ENCODE measurements at places on chromosomes 6 and 20.
A peak's percentile ranks its signal among the peaks of the same experiment; 100 is the strongest.

GRCh38 chr6:14381829-14382677 is 264.5 kb downstream of the CD83 start:
- DNase-seq, result no peak

DNA sequence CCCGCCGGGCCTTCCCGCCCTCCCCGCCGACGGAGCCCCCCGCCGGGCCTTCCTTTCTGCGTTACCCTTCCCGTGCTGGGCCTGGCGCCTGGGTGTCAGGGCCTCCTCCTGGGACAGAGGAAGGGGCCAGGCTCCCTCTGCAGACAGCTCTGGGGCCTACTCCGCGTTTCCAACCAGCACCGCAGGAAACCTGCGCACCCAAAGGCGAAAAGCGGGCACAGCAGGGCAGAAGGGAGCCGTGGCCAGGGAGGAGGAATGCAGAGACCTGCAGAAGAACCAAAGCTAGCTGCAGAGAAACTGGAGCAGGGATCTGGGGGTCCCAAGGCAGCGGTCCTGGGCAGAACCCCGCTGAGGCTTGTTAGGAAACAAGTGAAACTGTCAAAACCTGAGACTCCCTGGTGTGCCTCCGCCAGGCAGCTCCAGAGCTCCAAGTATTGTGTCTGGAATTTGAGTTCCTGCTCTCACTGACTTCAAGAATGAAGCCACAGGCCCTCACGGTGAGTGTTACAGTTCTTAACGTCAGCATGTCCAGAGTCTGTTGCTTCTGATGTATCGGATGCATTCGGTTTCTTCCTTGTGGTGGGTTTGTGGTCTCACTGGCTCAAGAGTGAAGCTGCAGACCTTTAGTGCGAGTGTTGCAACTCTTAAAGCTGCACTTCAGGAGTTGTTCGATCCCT is 33.3 kb downstream of the IRF4 start:
- no peak for DNase-seq

GRCh38 chr20:10579942-10580341 is 93.9 kb downstream of the JAG1 start:
- no peak for DNase-seq

DNA sequence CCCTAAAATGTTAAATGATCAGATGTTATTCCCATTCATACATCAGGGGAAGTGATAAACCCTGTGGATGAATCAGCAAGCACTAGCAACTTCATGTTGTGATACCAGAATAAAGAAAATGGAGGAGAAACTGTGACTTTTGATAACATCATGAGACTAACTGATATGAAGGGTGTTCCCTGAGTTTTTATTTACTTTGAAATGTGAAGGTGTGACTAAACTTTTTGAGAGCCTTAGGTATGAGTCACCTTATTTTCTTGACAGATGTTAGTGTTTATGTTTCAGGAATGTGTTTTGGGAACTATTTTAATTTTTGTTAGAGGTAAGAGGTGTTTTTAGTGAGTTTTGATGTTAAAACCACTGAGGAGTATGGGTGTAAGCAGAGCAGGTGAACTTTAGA is 4.4 kb downstream of the PARD6B start:
- no peak for DNase-seq

DNA sequence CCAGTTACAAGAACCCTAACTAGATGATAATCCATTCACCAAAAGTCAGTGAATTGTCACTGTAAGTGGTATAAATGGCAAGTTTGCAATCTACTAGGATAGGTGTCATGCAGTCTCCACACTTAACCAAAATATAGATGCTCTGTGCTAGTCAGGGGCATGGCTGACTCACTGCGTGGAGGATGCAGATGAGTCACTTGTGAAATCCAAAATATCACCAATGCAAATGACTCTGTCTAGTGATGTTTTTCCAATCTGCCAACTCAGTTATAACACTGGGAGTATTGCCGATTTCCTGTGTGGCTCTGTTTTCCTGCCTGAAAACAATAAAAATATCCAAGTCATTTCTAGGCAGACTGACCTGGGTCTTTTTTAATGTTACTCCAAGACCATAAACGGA is 47.8 kb upstream of the NRSN1 start:
- peak; percentile 64 for DNase-seq

GRCh38 chr6:142845143-142845571 is 99.8 kb downstream of the HIVEP2 start:
- no peak for DNase-seq
